CD8-positive, alpha-beta T cell (primary cell): ENCODE measurements at places on chromosomes 6 and 20.

DNA sequence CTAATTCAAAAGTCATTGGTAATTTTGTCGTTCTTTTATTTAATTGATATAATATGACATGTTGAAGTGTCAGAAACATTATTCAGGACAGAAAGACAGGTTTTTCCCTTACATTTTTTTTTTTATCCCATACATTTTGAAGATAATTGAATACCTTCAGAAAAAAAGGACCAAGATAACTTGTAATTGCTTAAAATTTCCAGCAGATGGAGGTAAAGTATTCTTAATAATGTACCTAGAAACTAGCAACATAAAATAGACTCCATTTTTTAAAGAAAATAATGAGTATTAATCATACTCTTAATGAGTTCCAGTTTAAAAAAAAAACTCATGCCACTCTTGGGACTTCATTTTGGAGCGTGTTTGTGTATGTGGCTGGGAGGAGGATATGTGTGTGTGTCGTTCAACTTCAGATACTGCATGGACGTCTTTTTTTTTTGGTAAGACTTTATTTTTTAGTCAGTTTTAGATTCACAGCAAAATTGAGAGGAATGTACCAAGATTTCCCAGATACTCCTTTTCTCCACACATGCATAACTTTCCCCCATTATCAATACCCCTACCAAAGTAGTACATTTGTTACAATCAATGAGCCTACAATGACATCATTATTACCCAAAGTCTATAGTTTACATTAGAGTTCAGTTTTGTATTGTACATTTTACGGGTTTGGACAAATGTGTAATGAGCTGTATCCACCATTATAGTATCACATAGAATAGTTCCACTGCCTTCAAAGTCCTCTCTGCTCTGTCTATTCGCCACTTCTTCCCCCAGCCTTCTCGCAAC is 79.4 kb downstream of the ROS1 start:
- DNase-seq, result no peak

- no peak for DNase-seq
Observed at GRCh38 chr20:59663513-59664060, 59.2 kb downstream of the PHACTR3 start.

DNA sequence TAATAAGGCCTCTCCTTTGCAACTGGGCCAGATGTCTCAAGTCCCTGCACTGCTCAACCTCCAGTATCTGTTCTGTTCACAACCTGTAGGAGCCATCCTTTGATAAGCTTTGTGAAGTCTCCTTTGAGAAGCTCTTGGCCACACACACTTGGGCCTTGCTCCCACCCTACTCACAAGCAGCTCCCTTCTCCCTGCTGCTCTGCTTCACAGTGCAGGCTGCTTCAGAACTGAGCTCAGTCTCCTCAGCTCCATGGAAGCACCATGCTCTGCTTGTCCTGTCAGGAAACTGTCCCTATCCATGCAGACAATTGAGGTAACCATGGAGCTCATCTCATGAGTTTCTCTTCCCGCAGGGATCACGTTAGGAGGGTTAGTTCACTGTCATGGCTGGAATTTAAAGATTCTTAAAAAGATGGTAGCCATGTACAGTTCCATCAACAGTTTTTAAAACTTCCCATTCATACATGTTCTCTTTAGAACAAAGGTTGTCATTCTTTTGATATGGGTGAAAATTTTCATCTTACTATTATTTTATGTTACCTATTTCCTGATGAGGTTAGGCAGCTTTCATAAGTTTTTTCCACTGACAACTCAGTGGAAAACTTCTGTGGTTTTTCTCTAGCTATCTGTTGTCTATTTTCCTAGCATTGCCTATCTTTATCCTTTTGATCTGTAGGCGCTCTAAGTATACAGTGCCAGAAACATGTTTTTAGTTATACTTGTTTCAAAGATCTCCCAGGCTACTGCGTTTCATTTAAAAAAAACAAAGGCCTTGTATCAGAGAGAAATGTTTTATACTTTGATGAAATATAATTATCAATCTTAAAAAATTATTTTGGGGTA is 62.6 kb downstream of the AK9 start:
- DNase-seq, result no peak

DNA sequence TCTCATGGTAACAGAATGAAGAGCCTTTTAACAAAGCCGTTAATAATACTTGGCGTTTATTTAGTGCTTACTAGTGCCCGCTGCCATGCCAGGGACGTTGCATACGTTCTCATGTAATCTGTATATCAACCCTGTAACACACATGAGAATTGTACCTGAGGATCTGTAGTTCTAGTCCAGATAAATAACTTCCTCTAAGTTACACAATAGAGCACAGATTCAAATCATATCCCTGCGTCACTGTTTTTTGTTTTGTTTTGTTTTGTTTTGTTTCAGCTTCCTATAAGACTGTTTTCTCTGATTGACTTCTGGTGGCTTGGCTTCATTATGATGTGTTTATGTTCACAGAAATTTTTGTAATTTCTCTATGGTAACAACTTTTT is 553 bp downstream of the ZSCAN16 start:
- DNase-seq, result no peak

DNA sequence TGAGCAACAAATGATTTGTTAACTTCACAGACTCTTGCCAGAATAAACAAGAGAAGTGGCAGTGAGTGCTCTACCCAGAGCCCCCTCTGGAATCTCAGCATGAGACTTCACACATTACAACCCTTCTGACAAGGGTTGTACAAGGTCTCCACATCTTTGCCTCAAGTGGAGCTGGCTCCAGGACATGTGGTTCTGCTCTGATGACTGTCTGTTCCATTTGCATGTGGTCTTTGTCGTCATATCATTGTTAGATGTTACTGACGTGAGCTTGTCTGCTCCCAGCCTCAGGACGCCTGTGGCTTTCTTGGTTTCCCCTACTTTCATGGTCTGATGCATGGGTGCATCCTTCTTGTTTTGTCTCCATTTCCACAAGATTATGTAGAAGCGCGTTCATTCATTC is 115.0 kb downstream of the SLC24A3 start:
- no peak for DNase-seq

GRCh38 chr20:50191544-50192363 is 1.1 kb downstream of the CEBPB start:
- peak; percentile 52 for DNase-seq
